ENCODE measurements at places on chromosomes 1 and 21. TPM values are rescaled to one million over a fixed set of nuclear protein-coding genes. Genes with fewer than 3 reads are reported as not detected.
A peak's percentile ranks its signal among the peaks of the same experiment; 100 is the strongest.

- no peak for DNase-seq
Measured at GRCh38 chr1:222285526-222285925, 262.4 kb downstream of the HHIPL2 start.

- peak; percentile 31 for DNase-seq
Measured at GRCh38 chr1:163166886-163167555, 35.7 kb downstream of the RGS5 start.

- no peak for DNase-seq
Measured at GRCh38 chr1:81607086-81607485, 193.6 kb upstream of the ADGRL2 start.

The TNNI3K gene
- total RNA-seq = 1.3 TPM

The GRIK3 gene
- not detected for total RNA-seq

DNA sequence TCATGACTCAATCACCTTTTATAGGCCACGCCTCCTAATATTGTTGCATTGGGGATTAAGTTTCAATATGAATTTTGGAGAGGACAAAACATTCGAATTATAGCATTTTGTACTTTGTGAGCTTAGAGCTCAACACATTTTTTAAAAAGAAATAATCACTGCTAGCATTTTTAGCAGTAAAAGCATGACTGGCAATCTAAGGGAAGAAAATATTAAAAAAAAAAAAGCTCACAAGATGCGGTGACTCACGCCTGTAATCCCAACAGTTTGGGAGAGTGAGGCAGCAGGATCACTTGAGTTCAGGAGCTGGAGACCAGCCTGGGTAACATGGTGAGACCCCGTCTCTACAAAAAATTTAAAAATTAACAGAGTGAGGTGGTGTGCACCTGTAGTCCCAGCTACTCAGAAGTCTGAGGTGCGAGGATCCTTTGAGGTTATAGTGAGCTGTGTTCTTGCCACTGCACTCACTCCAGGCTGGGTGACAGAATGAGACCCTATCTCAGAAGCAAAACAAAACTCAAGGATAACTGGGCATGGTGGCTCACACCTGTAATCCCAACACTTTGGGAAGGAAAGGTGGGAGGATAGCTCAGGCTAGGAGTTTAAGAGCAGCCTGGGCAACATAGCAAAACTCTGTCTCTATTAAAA is 28.8 kb upstream of the DIPK1A start:
- peak; percentile 44 for DNase-seq

The RHCE gene
- under 0.01 TPM for total RNA-seq

DNA sequence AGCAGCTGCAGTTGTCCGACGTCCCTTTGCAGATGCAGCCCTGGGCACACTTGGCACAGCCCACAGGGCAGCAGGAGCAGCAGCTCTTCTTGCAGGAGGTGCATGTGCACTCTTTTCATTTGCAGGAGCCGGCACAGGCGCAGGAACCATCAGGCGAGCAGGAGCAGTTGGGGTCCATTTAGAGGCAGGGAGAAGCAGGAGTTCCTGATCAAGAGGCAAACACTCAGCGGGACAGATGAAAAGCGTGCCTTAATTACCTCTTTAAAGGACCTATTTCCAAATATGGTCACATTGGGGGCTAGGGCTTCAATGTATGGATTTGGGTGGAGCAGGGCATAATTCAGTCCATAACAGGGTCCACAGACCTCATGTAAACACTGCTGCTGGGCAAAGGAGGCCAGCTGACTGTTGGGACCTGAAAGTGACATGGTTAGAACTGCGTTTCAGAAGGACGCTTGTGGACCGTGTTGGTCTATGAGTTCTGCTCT is 4.3 kb upstream of the CPLANE2 start:
- DNase-seq = no peak

The CEP104 gene
- 31.6 TPM for total RNA-seq

DNA sequence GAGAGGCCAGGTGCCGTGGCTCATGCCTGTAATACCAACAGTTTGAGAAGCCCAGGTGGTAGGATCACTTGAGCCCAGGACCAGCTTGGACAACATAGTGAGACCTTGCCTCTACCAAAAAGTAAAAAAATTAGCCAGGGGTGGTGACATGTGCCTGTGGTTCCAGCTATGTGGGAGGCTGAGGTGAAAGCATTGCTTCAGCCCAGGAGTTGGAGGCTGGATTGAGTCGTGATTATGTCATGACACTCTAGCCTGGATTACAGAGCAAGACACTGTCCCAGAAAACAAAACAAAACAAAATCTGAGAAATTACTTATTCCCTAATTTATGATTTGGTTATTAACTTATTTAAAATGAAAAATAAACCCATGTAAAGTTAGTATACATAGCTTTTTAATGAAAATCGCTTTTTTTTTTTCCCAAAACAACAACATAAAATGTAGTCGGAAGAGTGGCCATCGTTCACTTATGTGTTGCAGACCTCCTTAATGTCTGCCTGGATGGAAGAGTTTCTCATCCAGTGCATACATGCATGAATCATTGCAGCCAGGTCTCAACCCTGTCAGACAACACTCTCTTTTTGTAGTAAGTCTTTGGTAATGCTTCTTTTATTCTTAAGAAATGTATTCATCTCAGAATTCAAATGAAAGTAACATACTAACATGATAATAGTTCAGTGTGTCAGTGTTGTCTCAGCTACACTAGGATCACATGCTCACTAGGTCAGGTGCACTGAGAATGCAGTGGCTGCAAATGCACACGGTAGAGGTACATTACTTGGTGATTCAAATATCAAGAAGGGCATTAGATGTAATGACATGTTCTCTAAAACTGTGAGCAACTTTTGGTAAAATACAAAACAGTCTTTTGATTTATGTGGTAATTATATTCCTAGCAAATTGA is 28.0 kb downstream of the ITSN1 start:
- DNase-seq = no peak

The AGL gene
- 11.6 TPM for total RNA-seq

- peak; percentile 96 for DNase-seq
Measured at GRCh38 chr1:165696625-165697100, 1.7 kb downstream of the ALDH9A1 start.

Measured in fibroblast of villous mesenchyme (primary cell).